Stimulated activated CD8-positive, alpha-beta memory T cell treated with anti-CD3 and anti-CD28 coated beads, Interleukin-4, amount 100 ng/mL, for 1 hour (primary cell): ENCODE measurements at places on chromosomes 11 and 22.

DNA sequence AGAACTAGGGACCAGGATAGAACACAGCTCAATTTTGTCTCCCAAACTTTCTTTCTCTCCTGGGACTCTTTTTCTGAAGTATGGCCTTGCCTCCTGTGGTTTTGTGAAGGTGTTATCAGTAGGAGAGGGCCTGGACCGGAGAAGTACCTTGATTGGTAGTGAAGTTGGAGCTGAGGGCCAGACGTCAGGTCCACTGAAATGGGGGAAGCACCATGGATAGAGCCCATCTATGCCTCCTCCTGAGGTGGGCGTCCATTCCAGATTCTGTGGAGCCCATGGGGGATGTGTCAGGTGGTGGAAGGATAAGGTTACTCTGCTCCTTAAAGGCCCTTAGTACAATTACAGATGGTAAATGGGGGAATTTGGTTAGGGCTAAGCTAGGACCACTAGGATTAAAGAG, 109.7 kb downstream of the INSC start:
- DNase-seq: no peak

DNA sequence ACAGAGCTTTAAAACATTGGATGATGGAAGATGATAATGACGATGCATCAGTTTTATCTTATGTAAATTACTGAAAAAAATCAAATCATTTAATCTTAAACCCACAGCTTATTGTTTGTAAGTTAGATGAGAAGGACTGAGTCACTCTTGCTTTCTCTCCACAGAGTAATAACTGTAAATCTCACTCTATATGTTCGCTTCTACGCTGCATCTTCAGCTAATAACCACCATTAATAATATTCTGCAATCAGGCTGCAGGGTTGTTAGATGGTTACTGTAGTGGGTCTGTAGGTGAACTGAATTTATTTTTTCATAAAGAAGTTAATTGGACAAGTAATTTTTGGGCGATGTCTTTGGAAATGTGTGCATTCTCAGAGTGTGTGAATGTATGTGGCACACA, 260.0 kb downstream of the FAT3 start:
- no peak for DNase-seq

- no peak for DNase-seq
Measured at GRCh38 chr11:97683733-97684132, 1293.9 kb downstream of the JRKL start.

DNA sequence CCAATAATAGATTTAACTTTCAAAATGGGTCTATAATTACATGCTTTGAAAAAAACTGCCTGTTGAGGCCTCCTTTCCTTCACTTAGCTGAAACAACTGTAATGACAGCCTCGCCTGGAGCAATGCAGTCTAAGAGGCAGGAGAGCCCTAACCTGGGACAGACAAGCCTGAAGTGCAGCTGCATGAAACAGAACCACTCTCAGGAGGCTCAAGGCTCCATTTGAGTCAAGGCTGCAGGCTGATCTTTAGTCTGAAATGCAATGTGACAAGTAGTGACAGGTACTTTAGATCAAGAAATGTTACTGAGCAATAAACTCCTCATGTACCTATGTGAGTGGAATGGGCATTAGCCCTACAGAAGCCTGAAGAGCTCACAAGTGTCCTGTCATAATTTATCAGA, 414.0 kb upstream of the LUZP2 start:
- no peak for DNase-seq
